ENCODE measurements at places on chromosomes 13 and 19.

DNA sequence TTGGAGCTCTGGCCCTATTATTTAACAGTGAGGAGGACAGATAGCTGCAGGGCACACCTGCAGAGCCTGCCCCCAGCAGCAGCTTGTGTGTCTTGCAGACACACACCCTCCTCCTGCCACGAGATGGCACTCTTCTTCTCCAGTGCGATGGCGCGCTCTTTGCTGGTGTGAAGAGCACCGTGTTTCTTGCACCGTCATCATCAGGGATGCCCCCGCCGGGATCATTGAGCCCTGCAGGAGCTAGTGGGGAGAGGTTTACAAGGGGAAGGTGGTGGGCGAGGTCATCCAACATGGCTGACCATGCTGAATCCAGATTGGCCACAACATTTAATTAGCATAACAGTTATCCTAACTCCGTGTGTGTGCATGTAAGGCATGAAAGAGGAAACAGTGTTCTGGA, 105.6 kb downstream of the RAB20 start:
- DNase-seq, result peak; percentile 79

- DNase-seq, result no peak
Measured at GRCh38 chr13:33676045-33676989, 141.6 kb upstream of the RFC3 start.

GRCh38 chr13:113599391-113599790, 14.8 kb downstream of the TFDP1 start:
- DNase-seq, result no peak

DNA sequence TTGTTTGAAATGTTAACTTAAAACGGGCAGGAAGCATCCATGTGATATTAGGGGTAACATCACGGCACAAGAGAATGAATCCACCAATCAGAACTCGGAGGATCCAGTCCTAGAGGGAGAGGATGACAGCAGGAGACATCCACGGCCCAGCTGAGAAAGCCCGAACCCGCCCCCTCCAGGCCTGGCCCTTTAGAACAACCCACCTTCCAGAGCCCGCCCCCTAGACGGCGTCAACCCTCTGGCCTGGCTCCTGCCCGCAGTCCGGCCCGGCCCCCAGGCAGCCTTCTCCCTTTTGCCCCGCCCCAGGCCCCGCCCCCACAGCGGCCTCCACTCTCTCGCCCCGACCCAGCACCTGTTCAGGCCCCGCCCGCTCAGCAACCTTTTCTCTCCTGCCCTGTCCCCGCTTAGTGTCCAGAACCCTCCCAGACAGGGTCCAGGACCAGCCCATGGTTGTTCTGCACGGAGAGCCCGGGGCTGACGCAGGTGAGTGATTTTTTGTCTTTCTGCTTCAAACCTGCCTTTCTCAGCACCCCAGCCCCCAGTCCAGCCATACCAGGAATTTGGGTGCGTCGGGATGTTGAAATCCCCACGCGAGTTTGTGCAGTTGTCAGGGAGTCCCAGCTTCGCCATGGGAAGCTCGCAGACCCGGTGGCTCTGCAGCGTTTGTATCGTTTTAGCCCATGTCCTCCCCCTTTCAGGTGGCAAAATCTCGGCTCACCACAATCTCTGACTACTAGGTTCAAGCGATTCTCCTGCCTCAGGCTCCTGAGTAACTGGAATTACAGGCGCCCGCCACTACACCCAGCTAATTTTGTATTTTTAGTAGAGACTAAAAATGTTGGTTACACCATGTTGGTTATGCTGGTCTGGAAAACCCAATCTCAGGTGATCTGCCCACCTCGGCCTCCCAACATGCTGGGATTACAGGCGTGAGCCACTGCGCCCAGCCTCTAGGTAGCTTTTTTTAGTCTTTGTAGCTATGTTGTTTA, 16.1 kb downstream of the ZNF816 start:
- DNase-seq, result peak; percentile 87

- no peak for DNase-seq
Measured at GRCh38 chr19:16066611-16067104, 9.6 kb upstream of the TPM4 start.

- no peak for DNase-seq
Measured at GRCh38 chr19:17748884-17749638, 2.2 kb upstream of the FCHO1 start.

DNA sequence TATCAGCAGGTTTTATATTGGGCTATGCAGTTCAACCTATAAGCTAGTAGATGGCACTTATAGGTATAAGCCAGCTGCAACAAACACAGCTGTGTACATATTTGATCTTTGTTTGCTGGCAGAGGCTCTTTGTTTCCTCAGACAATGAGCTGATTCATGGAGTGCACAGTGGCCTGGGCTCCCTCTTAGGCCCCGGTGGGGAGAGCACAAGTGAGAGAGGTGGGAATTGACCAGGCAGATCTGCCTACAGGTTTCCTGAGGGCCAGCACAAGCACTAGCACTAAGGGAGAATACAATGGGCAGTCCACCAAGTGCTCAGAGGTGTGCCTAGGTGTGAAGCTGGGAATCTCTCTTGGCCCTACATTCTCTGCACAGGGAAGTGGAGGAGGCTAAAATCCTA, 1390.7 kb downstream of the SLITRK5 start:
- DNase-seq, result no peak

GRCh38 chr19:33631609-33631973, 9.8 kb downstream of the CHST8 start:
- DNase-seq, result no peak
